ENCODE measurements at places on chromosomes 3 and 15.

- DNase-seq, result no peak
These were observed 300.6 kb upstream of the LMCD1 start for GRCh38 chr3:8200996-8201395.

DNA sequence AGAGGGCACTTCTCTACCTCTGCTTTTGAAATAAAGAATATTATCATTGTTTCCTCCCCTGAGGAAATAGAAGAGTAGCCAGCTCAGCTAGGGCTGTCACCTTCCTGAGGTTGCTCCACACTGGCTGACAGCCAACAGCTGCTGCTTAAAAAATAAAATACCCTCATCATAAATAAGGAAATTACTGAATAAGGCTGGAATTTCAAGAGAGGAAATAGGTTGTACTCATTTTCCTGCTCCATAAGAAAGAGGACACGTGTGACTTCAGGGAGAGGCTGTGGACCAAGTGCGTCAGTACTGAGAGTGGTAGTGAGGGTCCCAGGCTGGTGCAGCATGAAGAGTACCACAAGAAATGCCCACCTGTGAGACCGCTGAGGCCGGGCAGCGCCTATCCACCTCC, 8.1 kb upstream of the C2CD4B start:
- DNase-seq, result no peak

- no peak for DNase-seq
These were observed 46.5 kb downstream of the PTPN9 start for GRCh38 chr15:75532413-75533250.

DNA sequence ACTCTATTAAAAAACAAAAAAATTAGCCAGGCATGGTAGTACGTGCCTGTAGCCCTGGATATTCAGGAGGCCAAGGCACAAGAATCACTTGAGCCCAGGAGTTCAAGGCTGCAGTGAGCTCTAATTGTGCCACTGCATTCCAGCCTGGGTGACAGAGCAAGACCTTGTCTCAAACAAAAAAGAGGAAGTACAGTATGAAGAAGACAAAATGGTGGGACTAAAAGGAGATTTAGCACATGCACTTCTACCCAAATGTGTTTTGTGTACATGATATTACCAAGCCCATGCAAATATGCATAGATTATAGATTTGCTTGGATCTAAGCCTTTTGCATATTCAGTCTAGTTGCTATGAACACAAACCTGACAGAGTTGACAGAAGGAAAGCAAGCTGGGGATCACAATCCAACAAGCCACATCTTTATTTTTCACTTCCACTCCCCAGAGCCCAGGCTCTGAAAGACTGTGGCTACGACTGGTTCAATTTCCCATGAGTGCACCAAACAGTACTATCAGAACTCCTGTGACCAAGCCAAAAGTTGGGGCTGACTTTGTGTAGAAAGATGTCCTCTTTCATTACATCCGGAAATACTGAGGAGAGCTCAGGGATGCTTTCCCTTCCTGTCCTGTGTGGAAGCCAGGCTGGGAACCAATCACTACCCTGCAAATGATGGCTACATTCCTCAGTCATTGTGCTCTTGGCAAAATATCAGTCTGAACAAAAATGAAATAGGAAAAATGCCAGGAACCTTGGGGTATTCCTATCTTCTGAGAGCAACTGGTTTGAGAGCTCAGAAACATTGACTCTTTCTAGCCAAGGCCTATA, 49.4 kb downstream of the TGM4 start:
- DNase-seq, result no peak

DNA sequence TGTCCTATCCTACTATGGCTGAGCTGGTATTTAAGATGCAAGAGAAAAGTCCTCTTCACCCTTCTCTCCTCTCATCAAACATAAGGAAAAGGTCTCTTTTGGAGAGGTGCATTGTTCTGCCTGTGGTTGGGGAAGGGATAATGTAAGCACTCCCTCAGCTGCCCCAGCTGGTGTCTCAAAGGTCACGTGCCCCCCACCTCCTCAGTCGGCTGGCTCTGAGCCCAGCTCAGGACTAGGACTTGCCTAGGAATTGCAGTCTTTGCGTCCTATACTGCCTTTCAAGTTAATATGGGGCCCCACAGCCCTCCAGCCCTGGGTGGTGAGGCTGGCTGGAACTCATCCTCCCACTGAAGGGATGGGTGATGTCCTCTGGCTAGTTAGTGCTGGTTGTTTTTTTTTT, 29.7 kb downstream of the OR4F15 start:
- DNase-seq, result no peak

GRCh38 chr3:18989237-18989795, 159.0 kb upstream of the KCNH8 start:
- DNase-seq, result no peak

DNA sequence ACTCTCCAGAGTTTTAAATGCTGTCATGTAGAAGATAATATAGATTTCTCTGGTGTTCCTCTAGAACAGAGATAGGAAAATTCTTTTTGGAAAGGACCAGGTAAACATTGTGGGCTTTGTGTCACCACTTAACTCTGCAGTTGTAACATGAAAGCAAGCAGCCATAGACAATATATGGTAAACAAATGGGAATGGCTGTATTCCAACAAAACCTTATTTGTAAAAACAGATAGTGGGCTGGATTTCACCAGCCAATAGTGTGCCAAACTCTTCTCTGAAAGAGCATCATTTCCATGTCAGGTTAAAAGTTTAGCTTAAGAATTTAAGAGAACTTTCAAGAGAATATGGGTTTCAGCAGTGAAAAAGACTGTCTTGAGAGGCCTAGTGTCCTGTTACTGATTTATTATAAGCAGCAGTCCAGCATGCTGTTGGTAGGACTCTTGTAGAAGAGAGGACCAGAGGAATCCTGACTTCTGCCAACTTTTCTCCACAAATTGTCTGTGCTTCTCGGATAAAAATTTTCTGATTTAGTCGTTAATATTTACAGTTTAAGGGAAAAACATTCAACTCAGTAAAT, 107.7 kb downstream of the TCF12 start:
- DNase-seq, result no peak

GRCh38 chr3:42906070-42906847, at the start of gene ZNF662:
ZNF662 (plus strand) TSS chr3:42906142; CDS start chr3:42908115, 1,973 bp downstream.
- no peak for DNase-seq

DNA sequence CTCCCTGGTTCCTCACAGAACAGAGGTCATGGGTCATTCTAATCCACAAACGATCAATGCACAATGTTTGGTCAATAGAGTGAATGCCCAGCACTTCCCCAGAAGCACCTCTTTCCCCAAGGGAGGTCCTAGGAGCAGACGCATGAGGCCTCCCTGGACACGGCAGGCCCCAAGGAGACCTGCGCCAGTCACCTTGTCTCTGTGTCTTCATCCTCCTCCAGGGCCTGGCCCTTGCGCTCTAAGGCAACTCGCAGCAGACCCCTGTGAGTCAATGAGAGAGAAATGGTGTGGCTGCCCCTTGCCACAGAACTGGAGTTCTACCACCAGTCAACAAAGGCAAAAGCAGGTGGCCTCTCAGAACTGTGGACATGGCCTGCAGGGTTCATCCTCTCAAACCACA, 18.1 kb downstream of the ALS2CL start:
- DNase-seq, result no peak

- DNase-seq, result no peak
These were observed 820.8 kb downstream of the IGSF11 start for GRCh38 chr3:118213892-118214291.

DNA sequence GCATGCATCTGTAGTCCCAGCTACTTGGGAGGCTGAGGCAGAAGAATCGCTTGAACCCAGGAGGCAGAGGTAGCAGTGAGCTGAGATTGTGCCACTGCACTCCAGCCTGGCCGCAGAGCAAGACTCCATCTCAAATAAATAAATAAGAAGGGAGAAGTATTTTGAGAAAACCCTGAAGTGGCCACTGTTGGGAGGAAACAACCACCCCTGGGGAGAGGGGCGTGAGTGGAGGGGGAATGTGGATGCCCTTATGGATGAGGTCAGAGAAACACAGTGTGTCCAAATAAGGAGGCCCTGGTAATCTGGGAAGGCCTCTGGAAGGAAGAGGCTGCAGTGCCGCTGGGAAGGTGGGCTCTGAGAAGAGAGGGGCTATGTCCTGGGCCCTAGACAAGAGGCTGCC, 4.2 kb upstream of the CPLX3 start:
- DNase-seq, result no peak

- DNase-seq, result no peak
These were observed 9.7 kb downstream of the STOML1 start for GRCh38 chr15:73982222-73982962.

- DNase-seq, result no peak
These were observed 6.8 kb downstream of the CYP8B1 start for GRCh38 chr3:42868841-42869240.

- no peak for DNase-seq
These were observed 9.0 kb upstream of the BTLA start for GRCh38 chr3:112508261-112508660.

DNA sequence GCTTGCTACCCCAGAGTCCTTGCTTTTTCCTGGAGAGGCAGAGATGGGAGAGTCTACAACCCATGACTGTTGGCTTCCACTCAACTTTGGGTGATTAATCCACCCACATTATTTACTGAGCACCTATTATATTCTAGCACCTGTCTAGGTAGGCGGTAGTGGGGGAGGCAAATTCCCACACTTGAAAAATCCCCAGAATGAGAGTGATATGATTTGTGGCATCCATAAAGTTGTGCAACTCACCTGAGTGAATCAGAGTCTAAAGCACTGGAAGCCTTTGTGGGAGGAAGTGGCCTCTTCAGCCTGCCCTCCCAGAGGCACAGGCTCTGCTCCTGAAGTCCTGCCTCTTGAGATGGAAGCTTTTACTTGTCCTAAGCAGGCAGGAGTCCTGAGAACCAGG, 40.4 kb upstream of the CTNNB1 start:
- DNase-seq, result no peak

DNA sequence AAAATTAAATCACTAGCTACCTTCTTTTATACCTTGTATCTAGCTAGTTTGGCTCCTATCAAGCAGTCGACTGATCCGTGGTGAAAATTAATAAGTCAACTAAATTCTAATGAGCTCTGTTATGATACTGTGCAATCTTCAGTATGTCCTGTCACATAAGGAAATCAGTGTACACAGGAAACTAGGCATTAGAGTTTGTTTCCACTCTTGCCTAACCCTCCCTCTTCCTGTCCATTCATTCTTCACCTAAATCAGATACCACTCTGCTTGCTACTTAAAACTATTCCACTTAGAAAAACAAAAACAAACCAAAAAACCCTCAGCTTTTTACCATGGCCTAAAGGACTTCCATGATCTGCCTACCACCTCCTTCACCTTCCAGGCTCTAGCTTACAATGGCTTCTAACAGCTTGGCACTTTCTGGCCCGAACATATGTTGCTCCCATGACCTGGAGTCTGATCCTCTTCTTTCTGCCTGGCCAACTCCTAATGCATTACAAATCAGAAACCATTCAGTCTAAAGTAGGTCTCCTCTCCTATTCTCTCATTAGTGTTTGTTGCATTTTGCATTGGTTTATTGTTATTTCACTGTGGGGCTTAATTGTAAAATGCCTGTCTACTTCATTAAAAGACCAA, 7.9 kb downstream of the RFC4 start:
- DNase-seq, result no peak

- no peak for DNase-seq
These were observed 281.1 kb upstream of the PROK2 start for GRCh38 chr3:72065872-72066641.

DNA sequence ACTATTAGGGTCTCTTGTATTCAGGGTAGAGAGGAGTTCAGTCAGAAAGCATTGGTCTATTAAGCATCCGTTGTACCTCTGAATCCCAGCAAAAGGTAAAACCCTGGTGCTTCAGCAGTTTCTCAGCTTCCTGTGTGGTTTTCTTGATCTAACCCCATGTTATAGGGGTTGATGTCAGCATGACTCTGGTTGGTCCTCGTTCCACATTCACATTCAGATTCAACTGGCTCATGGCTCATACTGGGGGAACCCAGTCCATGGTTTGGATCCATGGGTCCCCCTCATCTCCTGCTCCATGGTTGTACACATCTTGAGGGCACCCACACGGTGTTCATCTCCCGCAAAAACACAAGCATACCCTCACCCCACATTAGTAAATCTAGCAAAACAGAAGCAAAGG, 47.7 kb upstream of the C2CD4B start:
- no peak for DNase-seq

GRCh38 chr3:37324131-37324530, 149.7 kb upstream of the LRRFIP2 start:
- DNase-seq, result no peak

DNA sequence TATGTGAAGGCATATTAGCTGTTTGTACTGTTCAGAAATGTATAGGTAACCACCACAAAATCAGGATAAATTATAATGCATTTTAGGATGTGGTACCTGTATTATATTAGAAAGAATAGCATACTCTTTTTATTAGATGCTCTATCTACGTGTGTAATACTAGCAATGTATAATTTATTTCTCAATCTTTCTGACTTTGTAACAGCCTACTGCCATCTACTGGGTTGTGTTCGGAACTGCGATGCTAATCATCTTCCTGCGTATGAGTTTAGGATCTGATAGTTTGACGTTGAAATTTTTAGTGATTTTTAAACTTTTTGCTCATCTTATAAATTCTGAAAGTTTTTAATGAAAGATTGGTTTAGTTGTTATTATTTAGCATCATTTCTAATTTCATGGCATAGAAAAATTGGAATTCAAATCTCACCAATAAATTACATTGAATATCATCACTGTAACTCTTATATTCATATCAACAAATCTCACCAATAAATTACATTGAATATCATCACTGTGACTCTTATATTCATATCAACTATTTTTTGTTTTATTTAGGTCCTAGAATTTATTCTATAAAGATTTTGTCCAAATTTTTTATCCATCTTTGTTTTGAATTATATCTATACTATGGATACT, 322.7 kb upstream of the ZNF717 start:
- no peak for DNase-seq

- no peak for DNase-seq
These were observed 223.4 kb upstream of the IL12A start for GRCh38 chr3:159765030-159765859.

GRCh38 chr3:186511245-186511644, 32.9 kb downstream of the CRYGS start:
- no peak for DNase-seq

- no peak for DNase-seq
These were observed 725 bp downstream of the CHL1 start for GRCh38 chr3:197149-197827.

DNA sequence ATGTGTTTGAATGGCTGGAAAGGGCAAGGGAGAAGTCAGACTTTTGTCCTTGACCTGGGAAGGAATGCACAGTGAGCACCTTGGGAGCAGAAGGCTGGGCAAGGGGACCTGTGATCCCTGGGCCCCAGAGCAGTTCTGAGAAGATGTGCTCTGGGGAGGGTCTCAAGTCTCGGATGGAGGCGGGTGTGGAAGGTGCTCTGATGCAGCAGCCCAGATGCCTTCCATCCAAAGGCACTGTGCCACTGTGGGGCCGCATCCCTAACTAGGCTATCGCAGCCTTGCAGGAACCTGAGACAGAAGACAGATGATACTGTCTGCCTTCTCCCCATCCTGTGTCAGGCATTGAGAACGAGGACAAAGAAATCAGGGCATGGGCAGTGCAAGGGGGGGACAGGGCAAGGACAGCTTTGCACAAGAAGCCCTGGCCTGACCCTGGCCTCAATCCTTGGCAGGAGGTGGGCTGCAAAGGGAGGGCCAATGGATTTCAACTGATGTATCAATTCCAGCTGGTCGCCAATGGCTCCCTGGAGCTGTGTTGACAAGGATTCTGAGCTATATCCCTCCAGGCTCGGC, 14.6 kb upstream of the PRKCD start:
- DNase-seq, result no peak

GRCh38 chr3:160378331-160379109, 20.5 kb downstream of the IFT80 start:
- DNase-seq, result no peak

- DNase-seq, result no peak
These were observed 66.8 kb downstream of the IQCH start for GRCh38 chr15:67321352-67321751.

- DNase-seq, result no peak
These were observed 13.2 kb upstream of the SCAMP5 start for GRCh38 chr15:74982183-74982582.
